Activated T-cell treated with anti-CD3 and anti-CD28 coated beads, Interleukin-2, amount 50 U/mL, for 1 hour (primary cell): ENCODE measurements at places on chromosomes 6 and 20.

DNA sequence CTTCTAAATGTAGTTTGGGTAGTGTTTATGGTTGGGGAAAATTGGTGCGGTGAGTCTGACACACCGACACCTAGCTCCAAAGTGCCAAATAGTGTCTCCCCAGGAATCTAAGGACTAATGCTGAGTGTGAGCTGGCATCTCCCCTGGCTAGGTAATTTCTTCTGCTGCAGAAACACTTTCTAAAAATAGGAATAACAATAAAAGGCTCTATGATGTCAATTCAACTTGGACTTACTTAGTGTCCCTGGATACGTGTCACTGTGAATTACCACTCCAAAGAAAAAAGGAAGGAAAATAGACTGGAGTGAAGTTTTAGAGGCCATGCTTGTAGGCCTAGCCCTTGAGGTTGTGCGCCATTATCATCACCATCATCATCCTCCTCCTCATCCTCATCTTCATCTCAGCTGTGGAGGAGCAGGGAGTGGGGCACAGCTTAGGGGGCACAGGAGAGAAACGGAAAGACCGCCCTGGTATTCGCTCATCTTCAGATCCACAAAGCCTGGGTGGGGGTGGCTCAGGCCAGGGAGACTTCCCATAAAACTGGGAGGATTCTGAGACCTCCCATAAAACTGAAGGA, 89.6 kb downstream of the TBC1D7 start:
- no peak for DNase-seq

DNA sequence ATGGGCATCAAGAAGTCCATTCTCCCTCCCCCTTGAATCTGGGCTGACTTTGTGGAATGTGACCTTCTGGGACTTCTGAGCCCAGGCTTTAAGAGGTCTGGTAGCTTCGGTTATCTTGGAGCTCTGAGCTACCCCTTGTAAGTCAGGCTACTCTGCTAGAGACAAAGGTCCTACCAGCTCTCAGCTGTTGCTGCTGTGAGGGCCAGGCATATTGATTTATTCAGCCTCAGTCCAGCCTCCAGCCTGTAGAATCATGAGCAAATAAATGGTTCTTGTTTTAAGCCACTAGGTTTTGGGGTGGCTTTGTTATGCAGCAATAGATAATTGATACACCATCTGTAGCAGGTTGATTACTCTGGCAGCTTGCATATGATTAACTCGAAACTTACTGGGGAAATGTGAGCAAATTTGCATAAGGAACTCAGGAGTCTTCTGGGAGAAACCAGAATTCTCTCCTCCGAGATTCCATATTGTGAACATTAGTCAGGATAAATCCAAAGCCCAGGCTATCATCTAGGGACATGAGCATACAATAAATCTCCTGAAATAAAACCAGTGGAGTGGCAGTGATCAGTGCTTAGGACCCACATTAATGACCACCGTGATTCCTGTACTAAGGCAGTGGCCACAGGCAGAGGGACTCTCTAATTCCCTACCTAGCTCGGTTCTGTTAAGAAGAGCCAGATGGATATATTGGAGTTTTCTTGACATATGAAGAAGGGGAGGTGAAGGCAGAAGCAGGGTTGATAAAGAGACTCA, 336.1 kb downstream of the CDC5L start:
- no peak for DNase-seq

DNA sequence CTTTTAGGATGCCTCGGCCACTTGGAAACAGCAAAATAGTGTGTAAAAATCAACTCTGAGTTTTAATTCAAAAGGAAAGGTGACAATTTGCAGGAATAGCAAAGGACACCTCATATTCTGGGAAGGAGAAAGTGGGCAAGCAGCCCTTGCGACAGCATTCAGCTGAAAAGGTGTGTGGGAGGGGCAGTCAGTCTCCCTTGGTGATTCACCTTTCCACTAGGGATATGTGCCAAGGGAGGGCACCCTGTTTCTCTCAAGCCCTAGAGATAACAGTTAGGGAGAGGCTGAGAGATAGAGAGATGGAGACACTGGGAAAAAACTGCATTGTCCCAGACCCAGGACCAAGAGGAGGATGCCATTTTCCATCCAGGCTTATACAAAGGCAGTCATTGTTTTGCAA, 228.1 kb downstream of the EPM2A start:
- no peak for DNase-seq

DNA sequence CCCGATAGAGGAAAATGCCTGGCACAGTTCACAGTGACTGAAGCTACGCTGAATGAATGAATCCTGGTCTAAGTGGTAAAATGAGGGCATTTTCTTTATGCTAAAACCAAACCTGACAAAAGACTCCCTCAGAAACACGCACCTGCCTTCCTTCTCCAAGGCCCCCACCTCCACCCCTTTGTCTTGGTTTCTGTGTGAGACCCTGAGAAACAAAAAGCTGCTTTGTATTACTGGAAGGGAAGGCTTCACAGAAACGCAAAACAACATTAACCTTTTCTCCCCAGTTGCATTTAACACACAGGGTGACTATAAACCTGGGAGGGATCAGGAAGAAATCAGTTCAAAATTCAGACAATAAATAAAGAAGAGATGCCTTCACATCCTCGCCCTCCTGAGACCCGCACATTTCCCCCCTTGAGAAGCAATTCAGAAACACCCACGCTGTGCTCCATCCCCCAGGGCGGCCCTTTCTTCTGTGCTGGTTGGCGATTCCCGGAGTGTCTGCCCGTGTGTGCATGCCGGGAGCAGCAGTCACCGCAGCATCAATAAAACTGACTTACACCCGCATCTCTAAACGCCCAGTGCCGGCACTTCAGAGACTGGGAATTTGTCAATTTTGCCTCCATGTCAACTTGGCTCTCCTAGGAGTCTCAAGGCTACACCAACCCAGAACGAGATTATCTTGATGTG, 67.2 kb upstream of the TRAF3IP2 start:
- no peak for DNase-seq

GRCh38 chr6:4103929-4104328, 25.0 kb upstream of the FAM217A start:
- DNase-seq = no peak

DNA sequence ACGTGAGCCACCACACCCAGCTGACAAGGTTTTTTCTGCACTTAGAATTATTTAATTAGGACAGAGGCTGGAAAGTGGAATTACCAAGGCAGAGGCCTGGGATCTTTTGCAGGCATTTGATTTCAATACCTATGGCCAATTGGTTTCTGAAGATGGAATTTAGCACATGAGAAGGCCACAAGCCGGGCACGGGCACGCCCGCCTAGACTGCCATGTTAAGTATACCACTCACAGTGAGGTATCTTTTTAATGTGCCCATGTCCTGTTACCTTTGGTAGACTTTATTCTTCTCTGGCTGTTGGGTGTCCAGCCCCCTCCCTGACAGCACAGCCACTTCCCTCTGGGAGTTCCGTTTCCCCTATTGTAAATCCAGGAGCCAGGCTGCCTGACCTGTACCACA, 18.0 kb upstream of the TAF8 start:
- DNase-seq = no peak

GRCh38 chr6:84258866-84259265, 31.4 kb upstream of the CEP162 start:
- DNase-seq = no peak

- peak; percentile 68 for DNase-seq
Measured at GRCh38 chr20:4592316-4593148, 129.2 kb upstream of the PRND start.

DNA sequence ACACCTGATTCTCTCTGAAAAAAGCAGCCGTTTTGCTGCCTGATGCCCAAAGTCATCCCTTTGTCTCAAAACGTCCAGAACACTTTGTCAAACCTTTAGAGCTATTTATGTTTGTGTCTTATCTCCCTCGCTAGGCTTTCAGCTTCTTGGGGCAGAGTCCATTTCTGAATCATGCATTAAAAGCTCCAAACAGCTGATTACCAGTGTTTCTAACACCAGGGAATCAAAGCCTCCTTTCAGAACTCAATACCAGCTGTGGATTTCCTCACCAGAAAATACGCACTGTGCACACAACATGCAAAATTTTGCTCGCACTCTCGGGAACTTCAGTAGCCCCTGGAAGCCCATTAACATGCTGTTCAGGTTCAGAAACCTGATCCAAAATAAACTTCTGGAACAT, 333.3 kb downstream of the HACE1 start:
- DNase-seq = no peak

DNA sequence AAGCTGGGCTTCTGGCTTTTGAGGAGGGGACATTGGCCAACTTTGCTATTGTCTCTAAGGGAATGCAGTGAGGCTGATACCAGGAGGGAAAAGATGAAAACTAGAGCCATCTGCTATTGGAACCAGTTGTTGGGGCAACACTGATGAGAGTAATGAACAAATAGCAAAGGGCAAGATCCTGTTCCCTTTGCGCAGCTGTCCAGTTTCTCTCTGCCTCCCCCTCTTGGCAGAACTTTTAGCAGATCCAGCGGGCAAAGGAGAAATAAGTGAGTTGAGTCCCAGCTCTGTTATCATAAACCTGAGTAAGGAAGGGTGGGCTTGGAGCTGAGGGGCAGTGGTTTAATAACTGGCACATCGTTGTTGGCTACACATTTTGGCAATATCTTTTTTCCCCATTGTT, 126.8 kb downstream of the AKAP7 start:
- no peak for DNase-seq

DNA sequence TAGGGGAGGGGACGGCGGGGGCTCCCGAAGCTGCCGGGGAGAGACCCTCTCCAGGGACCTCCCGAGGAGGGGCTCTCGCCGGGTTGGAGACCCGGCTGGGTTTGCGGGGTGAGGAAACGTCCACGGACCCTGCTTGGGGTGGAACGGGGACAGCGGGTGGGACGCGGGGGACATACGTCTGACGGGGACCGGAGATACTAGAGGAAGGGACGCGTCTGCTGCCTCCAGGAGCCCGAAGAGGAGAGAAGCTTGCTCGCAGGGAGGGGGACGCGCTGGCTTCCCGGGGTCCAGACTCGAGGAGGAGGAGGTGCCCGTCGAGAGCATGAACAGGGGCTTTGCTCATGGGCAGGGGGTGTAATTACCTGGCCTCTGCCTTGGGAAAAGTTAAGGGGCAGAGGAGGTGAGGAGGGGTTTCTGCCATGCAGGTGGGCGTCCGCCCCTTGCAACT, 593 bp downstream of the DNMT3B start:
- DNase-seq = no peak

- no peak for DNase-seq
Measured at GRCh38 chr6:158769771-158770432, 49.3 kb downstream of the EZR start.

GRCh38 chr20:1299522-1299921, 29.4 kb downstream of the SDCBP2 start:
- DNase-seq = peak; percentile 57

GRCh38 chr6:105194106-105194505, 14.3 kb upstream of the POPDC3 start:
- no peak for DNase-seq

DNA sequence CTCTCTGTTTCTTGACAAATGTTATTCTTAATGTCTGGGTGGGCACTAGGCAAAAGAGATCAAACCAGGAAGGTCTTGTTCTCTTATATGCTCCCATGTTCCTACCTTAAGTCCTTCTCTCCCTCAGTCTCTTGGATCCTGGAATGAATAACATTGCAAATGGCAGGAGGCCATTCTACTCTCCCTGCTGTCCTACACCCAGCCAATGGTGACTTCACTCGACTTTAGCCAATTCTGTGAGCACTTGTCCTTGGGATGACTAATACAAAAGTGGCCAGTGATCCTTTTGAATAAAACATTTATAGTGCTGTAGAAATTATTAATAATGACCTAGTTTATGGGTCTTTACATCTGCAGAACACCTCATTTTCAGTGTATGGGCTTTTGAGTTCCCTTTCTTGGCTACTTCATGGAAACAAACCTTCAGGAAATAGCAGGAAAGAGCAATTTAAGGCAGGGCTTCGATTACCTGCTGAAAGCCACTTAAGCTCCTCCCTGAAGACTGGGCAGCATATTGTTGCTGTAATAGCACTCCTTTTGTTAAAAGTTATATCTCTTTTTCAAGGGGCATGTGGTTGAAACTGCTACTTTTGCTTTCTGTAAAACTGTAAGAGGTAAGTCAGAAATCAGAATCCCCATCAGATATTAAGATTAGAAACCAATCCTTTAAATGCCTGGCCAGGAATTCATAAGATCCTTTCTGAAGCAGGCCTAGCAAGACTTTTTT, 10.5 kb downstream of the OTOR start:
- DNase-seq = no peak

DNA sequence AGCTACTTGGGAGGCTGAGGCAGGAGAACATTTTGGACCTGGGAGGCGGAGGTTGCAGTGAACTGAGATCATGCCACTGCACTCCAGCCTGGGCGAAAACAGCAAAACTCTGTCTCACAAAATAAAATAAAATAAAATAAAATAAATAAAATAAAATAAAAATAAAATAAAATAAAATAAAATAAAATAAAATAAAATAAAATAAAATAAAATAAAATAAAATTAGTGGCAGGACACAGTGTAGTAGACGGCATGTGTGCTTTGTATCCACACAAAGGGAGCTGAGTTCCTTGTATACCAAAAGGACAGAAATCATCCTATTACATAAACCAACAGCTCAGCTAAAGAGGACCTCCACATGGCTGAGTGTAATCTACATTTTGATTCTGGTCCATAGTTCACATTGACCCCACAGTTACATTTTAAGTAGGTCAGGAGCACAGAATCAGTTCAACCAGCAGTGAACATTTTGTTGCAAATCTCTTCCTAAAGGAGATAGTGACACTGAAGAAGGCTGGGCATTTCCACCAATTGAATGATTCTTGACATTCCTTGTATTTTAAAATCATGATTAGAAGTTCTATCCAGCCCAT, 91.7 kb upstream of the MAP7 start:
- no peak for DNase-seq

- DNase-seq = no peak
Measured at GRCh38 chr6:100881707-100882040, 545 bp upstream of the ASCC3 start.

DNA sequence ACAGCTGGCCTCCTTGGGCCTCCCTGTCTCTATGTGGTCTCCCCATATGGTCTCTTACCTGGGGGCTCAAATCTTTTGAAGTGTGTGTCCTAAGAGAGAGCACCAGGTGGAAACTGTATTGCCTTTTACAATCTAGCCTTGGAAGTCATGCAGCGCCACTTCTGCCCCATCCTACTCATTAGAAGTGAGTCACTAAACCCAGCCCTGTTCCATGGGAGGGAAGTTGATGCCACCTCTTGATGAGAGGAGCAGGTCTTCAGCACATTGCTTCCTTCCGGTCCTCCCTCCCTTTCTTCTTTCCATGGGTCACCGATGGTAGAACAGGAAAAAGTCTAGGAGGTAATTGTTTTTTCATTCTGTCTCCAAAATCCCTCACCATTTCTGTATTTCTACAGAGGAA, 156.3 kb downstream of the FOXA2 start:
- no peak for DNase-seq

DNA sequence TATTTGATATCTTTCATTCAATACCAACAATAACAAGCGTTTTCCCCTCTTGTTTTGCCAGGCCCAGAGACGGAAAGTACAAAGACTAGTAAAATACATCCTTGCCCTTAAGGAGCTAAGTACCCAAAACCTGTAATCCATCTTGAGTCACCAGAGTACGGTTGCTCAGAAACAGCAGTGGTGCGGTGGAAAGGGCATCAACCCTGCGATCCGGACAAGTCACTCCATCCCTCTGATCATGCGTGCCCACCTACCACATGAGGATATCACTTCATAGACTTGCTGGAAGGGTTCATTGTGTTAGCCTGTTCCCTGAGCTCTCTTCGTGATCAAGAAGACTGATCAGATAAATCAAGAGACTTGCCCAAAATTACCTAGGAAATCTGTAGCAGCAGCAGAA, 1.9 kb downstream of the TOMM34 start:
- DNase-seq = no peak
